Occipital lobe (tissue), 3 donors: ENCODE measurements at places on chromosomes 1 and 21. TPM values are rescaled to one million over a fixed set of nuclear protein-coding genes. Genes with fewer than 3 reads are reported as not detected.

- no peak for DNase-seq
Observed at GRCh38 chr1:223223091-223223995, 80.3 kb upstream of the TLR5 start.

DNA sequence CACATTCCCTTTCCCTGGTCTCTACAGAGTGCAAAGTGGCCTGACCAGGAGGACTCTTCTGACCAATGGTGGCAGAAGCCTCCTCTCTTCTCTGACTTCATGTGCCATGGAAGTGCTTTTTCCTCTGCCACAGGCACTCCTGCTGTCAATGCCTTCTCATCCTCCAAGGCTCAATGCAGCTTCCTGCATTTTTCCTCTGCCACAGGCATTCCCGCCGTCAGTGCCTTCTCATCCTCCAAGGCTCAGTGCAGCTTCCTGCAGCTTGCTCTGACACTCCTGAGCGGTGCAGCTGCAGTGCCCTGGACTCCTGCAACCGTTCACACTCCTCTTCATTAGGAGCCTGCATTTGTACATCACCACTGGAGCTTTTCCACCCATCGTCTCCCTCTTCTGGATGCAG lies 4.7 kb upstream of the ADARB1 start:
- no peak for DNase-seq

- DNase-seq = no peak
Observed at GRCh38 chr1:204337583-204337982, 22.1 kb downstream of the PLEKHA6 start.

- no peak for DNase-seq
Observed at GRCh38 chr1:204154568-204155255, 2.9 kb upstream of the ETNK2 start.

DNA sequence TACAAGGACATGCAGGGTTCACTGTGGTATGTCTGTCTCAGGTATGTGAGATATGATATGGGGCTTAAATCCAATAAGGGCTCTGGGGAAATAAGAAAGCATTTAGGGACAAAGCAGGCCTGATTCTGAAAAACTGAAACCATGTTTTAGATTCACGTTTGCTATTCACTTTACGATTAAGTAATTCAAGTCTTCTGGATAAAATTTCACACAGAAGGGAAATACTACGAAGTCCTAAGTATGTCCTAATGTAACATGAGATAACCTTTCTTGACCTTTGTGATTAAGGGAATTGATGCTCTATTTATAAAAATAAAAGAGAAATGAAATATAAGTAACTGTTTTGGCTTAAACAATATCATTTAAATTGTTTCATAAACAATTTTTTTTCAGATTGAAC lies 55.4 kb downstream of the HNRNPR start:
- DNase-seq = no peak

IVL gene
- total RNA-seq = not detected

- peak; percentile 57 for DNase-seq
Observed at GRCh38 chr1:154867064-154867825, 2.8 kb downstream of the KCNN3 start.

GRCh38 chr1:176998183-176998795 lies 166.2 kb downstream of the ASTN1 start:
- no peak for DNase-seq

- no peak for DNase-seq
Observed at GRCh38 chr1:151693057-151693651, 23.4 kb downstream of the CELF3 start.

CTSS gene
- 11.9 TPM for total RNA-seq
